ENCODE measurements at places on chromosomes 1 and 21.

DNA sequence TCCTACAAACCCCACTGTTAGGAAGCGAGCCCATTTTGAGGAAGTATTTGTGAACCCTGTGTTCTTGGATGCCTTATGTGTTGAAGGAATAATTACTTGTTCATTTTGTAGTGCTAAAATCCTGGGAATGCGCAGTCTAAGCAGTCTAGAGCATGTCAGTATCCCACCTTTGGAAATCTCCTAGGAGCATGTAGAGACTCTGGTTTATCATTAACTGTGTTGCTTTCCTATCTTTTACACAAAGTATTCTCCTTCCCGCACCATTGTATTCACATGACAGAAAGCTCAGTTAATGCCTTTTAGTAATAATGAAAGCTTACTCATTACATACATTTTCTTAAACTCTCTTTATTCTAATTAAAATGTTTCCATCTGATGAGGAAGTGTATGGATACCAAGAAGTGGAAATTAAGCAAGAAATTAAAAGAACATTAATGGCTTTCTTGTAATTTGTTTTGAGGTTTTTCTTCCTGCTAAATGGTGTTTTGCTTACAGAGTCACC is 99.4 kb downstream of the CAMTA1 start:
- DNase-seq: no peak

GRCh38 chr1:1399872-1400575 is 889 bp upstream of the CCNL2 start:
- no peak for DNase-seq

- DNase-seq: peak; percentile 76
Observed at GRCh38 chr1:19735440-19736127, 64.1 kb downstream of the TMCO4 start.

GRCh38 chr1:22490309-22490708 is 38.7 kb downstream of the ZBTB40 start:
- DNase-seq: no peak

DNA sequence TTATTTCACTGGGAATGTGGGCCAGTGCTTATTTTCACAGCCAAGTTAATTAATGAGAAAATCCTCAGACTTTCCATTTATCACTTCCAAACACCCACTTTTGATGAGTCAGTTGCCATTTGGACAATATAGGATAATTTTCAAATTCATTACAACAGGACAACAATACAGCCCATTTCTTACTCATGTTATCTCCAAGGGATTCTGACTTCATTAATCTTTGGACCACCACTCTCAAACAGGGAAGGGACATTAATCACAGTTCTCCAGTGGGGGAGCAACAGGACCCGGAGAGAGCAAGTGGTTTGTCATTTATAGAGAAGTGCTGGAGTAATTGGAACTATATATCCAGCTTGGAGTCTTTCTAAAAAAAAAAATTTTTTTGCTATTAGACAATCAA is 38.7 kb downstream of the JUN start:
- DNase-seq: no peak

GRCh38 chr1:238252033-238252802 is 361.5 kb upstream of the ZP4 start:
- DNase-seq: peak; percentile 67

GRCh38 chr1:117481410-117481809 is 114.2 kb downstream of the MAN1A2 start:
- DNase-seq: no peak

DNA sequence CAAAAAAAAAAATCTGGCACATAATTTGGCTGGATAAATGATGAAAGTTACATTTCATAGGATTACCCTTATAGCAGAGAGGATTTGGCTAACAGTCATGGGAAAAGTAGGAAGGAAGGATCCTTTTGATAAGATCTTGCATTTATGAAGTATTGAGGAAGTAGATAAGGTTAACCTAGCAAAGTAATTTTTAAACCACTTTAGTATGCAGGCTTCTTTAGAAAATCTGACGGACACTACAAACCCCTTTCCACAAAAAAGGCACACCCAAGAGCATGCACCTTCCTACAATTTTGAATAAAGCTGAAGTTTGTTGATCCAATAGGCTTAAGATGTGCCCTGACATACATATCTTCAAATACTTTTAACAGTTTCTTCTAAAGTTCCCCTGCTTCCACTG is 275.2 kb downstream of the GRIK1 start:
- no peak for DNase-seq

GRCh38 chr1:18929686-18930085 is 26.8 kb downstream of the IFFO2 start:
- DNase-seq: no peak

DNA sequence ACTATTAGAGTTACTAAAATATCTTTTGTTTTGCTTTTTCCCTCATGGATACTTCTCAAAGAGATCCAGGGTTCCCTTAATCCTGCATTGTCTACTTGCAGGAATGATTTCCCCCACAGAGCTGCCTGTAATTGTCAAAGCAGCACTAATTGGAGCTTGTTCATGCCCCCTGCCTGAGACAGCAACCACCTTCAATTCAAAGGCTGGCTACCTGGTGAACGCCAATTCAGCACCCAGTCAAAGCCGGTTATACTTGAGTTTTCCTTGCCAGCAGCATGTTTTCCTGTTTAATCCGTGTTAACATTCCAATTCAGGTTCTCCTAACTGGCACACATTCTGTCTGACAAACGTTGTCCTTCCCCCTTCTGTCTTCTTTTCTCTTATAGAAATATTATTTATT is 382.9 kb downstream of the NTNG1 start:
- no peak for DNase-seq

- no peak for DNase-seq
Observed at GRCh38 chr1:102032534-102032933, 35.8 kb upstream of the OLFM3 start.

DNA sequence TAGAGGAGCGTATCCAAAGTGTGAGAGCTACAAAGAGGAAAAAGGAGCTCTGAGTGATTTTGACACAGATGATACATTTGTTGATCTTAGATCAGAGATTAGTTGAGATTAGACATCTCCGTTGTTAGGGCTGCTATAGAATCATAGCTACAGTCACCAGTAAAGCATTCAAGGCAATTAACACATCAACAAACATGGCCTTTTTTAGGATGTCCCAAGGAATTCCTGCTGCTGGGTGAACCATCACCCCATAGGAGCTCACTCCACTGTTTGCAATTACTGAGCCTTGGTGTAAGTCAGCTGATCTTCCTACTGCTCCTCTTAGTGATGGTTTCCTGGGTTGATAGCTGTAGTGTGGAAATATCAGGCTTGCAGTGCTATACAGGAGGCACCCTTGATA is 6.7 kb upstream of the RSRP1 start:
- DNase-seq: no peak

DNA sequence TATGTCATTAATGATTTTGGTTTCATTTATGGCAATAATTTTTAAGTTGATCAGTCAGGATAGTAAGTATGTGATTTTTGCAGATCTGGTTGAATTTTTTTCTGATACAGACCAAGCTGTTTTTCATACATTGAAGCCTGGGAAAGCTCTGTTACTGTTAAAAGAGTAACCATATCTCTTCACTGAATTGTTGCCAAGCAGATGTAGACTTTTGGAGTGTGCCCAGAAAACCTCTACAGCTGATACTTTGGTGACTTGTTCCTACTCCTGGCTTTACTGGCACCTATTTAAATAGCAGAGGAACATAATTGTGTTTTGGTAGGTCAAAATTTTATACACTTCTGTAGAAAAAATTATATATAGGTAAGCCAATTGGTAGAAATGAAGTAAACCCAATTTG is 49.4 kb downstream of the NFIA start:
- DNase-seq: no peak

- no peak for DNase-seq
Observed at GRCh38 chr1:146036241-146036964, 14.9 kb upstream of the HJV start.

- DNase-seq: no peak
Observed at GRCh38 chr1:162983671-162984425, 85.3 kb upstream of the RGS4 start.

- DNase-seq: peak; percentile 83
Observed at GRCh38 chr1:206684478-206685333, at the start of gene MAPKAPK2. MAPKAPK2 (plus strand) TSS chr1:206684905; CDS start chr1:206685230, 325 bp downstream.

GRCh38 chr1:20266642-20267041 is 24.0 kb upstream of the VWA5B1 start:
- no peak for DNase-seq

DNA sequence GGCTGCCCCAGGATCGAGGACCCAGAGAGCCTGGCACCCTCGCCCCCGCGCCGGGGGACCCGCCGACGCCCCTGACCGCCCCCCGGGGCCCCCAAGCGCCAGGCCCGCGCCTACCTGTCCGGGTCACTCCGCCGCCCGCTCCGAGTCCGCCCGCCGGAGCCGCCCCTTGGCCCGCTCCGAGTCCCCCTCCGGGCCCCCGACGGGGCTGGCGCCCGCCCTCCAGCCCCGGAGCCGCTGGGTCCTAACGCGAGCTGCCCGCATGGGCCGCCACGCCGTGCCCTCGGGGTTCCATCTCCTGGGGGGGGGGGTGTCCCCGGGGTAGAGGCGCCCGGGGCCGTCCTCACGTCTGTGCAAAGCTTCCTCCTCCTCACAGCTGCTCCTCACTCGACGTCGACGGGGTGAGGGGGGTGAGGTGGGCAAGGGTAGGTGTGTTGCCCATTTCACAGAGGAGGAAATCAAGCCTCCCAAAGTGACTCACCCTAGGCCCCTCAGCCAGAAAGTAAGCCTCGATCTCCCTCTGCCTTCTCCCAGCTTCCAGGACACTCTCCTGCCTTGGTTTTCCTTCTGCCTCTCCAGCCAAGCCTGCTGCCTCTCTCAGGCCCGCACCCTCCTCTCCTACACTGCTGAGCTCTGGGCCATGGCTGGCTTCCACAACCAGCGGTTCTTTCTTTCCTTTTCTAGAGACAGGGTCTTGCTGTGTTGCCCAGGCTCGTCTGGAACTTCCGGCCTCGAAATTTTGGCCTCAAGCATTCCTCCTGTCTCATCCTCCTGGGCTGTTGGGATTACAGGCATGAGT is at the start of gene MFAP2:
Gene MFAP2 (minus strand): TSS at position 148 of the 796 bp plus-strand sequence. CDS start 2,347 bp downstream, outside the sequence.
- no peak for DNase-seq

DNA sequence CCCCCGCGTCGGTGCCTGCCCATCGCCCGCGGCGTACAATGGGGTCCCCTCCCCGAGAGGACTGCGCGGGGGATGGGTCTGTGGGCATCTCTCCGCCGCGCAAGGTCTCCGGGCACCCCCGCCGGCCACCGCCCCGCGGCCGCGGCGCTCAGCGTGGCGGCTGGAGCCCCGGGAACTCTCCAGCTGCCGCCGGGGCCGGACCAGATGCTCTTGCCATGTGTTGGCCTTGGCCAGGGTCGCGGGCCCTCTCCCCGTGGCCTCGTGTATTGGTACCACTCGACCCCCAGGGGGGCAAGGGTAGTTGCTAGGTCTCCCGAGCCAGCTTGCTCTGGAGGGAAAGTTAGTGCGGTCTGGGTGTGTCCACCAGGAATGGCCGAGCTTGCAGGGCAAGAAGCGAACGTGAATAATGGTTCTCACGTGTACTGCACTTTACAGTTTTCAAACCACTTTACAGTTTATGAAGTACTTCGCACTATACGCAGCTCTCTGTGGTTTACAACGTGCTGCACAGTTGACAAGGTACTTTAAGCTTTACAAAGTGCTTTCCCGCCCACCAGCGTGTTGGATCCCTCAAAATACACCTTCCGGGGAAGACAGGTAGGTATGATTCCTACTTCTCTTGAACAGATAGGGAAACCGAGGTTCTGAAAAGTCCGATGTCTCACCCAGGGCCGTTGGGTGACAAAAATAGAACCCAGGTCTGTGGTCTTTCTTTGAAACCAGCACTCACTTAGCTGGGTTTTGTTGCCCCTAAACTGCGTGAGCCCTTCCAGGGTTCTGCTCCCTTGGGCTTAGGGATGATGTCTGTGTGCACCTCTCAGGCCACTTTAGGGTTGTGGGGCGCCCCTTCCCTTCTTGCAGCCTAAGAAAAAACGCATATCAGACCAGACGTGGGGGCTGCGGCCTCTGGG is 1.2 kb downstream of the EPHB2 start:
- DNase-seq: no peak

- DNase-seq: no peak
Observed at GRCh38 chr1:119605686-119606085, 42.4 kb downstream of the ZNF697 start.

DNA sequence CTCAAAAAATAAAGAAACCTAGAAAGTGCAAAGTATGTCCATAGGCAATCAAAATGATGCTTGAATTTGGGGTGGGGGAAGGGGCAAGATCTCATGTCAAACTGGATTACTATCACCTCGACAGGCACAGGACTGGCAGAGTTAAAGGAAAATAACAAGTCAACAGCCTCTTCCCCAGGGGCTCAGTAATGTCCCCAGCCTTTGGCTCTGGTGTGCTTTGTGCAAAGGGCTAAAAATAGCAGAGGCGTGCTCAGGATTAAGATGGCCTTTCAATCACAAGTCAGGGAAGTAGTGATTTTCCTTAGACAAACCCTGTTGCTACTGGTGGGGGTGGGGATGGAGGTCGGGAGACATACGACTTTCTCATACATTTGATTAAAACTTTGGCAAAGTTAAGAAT is 63.5 kb upstream of the OLIG2 start:
- no peak for DNase-seq

GRCh38 chr1:236027104-236027503 is 37.8 kb downstream of the NID1 start:
- DNase-seq: no peak

- no peak for DNase-seq
Observed at GRCh38 chr1:111624382-111624781, 4.8 kb downstream of the RAP1A start.

GRCh38 chr1:34762474-34763141 is 3.1 kb downstream of the GJB4 start:
- DNase-seq: no peak

DNA sequence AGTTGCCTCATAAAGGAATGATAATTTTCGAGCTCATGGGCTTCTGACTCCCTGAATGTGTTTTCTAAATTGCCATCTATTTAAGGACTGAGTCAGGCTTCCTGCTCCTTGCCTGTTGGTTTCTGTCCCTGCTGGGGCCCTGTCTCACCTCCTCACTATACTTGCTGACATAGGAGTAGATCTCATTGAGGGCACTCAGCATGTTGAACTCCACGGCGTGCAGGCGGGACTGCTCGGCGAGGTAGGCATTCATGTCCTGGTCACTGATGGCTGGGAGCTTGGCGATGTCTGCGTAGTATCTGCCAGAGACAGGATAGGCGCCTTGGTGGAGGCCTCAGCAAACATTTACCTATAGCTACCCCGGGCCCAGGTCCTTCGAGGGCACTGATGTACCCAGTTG is 116.9 kb upstream of the CD34 start:
- DNase-seq: no peak

GRCh38 chr1:241695246-241696171 is 43.4 kb downstream of the WDR64 start:
- DNase-seq: no peak

GRCh38 chr1:165162671-165163241 is 193.8 kb downstream of the LMX1A start:
- no peak for DNase-seq
